Activated effector memory CD4-positive, alpha-beta T cell treated with Interleukin-2 at 50 U/mL for 16 hours (primary cell): ENCODE measurements at places on chromosomes 1 and 21.

DNA sequence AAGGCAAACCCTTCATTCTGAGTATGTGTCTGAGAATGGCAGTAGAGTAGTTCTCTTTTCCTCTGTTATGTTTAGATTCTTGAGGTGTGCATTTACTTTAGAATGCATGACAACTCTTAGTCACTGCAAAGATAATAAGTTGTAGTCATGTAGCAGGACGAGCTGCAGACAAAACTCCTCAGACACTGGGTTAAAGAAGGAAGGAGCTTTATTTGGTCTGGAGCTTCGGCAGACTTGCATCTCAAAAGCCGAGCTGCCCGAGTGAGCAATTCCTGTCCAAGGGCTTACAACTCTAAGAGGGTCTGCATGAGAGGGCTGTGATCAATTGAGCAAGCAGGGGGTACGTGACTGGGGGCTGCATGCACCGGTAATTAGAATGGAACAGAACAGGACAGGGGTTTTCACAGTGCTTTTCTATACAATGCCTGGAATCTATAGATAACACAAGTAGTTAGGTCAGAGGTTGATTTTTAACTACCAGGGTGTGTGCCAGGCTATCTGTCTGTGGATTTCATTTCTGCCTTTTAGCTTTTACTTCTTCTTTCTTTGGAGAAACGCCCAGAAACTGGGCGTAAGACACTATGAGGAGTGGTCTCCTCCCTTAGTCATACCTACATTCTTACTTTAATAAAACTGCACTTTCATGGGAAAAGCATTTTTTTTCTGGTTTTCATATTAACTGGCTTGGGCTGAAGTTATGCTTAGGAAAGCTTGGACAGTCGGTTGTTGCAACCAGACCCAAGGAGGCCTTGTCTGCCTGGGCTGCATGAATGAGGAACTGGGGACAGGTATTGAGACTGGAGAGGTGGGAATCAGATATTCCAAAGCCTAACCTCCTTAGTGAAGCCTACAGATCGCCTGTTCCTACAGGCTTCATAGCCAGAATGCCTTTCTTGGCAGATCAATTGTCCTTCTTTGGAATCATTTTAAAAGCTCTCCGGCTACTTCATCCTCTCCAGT lies 115.1 kb downstream of the RHOU start:
- no peak for DNase-seq

DNA sequence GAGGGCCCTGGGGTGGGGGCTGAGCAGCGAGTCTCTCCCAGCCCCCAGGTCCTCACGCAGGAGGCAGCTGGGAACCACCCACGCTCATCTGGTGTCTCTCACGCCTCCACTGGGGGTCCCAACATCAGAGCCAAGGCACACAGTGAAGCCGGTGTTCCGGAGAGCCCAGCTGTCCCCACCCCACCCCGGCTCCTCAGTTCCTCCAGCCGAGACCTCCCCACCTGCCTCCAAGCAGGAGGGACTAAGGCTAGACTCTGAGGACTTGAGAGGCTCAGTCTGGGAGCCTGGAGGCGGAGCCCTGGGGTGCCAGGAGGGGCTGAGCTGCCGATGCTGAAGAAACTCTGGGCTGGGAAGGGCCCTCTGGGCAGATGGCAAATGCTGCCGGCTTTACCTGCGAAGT lies 1.6 kb upstream of the HPCA start:
- DNase-seq, result no peak

DNA sequence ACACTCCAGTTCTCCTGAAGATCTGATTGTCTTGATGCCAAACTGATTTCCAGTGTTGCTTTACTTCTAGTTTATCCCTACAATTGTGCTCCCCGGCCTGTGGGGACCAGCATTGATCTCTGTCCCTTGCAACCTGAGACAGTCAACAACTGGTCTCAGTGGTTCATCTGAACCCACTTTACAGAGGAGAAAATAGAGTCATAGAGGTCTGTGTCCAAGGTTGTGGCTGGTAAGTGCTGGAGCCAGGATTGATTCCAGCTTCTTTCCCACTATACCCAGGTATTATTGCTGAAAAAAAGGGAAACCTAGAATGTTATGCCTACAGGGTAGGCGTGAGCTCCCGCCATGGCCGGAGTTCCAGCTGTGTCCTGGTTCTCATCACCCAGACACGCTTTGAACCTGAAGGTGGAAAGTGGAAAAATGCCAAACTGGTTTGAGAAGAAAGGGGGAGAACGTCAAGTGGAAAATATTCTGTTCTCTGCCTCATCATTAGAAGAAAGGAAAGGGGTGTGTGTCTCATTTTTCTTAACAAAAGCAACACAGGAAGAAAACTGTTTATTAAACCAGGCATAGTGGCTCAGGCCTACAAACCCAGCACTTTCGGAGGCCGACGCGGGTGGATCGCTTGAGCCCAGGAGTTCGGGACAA lies 60.7 kb upstream of the ITPKB start:
- DNase-seq, result no peak

GRCh38 chr1:109819906-109820305 lies 56.2 kb upstream of the EPS8L3 start:
- no peak for DNase-seq

DNA sequence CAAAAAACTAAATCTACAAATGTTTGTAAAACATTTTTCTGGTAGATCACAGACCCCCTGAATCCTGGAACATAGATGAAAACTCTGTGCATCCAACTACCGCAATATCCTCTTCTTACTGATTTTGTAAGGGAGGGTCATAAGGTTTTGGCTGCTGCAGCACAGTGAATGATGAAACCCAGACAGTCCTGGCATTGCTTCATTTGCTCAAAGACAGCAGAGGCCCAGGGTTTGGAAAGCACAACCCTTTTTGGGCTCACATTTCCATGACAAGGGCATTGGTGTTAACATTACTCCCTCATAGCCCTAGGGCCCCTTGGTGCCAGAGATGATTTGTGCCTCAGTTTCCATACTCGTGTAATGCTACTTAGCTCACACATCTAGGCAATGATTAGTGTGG lies 51.2 kb downstream of the PLXNA2 start:
- DNase-seq, result no peak

DNA sequence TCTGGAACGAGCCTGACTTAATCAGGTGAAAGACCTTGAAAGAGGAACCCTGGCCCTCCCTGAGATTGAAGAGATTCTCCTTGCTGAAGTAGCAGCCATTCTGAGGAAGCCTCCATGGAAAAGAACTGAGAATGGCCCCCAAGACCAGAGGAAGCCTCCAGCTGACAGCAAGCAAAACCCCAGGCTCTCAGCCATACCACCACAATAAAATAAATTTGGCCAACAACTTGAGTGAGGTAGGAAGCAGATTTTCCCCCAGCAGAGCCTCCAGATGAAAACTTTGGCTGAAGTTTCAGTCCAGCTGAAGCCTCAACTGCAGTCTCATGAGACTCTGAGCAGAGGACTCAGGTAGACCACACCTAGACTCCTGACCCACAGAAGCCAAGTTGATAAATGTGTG lies 34.0 kb upstream of the SLAMF9 start:
- DNase-seq, result no peak

DNA sequence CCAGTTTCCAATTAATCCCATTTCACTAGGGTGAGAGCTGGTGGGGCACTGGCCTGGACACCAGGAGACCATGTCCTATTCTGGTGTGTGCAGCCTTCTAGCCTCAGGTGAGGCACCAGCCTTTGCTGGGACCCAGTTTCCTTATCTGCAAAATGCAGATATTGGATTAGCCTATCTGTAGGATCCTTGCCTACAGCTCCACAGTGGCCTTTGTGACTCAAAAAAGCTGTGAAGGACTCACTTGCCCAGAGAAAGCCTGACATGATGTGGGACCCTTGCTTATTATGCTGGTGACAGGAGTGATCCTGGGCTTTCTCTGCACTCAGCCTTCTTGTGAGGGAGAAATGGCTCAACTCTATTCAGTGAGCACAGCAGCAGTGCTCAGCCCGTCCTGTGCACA lies 32.3 kb downstream of the TENT5C start:
- no peak for DNase-seq

- DNase-seq, result no peak
Measured at GRCh38 chr1:86183810-86184209, 27.2 kb upstream of the COL24A1 start.

DNA sequence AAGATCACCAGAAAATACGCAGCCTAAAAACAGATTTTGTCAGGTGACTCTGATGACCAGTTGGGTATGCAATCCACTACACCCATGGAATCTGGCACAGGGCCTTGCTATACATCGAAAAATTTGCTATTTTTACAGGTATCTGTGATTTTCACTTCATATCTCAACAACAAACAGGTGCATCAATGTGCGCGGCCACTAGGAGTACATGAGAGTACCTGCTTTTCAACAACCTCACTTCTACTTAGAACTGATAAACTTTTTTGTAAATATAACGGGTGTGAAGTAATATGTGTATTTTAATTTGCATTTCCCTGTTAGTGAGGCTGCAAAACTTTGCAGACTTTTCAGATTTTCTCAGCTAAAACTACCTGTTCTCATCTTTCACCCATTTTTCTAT lies 80.8 kb downstream of the SLC45A1 start:
- DNase-seq, result no peak

GRCh38 chr1:220067269-220068204 lies 21.2 kb upstream of the EPRS1 start:
- no peak for DNase-seq

DNA sequence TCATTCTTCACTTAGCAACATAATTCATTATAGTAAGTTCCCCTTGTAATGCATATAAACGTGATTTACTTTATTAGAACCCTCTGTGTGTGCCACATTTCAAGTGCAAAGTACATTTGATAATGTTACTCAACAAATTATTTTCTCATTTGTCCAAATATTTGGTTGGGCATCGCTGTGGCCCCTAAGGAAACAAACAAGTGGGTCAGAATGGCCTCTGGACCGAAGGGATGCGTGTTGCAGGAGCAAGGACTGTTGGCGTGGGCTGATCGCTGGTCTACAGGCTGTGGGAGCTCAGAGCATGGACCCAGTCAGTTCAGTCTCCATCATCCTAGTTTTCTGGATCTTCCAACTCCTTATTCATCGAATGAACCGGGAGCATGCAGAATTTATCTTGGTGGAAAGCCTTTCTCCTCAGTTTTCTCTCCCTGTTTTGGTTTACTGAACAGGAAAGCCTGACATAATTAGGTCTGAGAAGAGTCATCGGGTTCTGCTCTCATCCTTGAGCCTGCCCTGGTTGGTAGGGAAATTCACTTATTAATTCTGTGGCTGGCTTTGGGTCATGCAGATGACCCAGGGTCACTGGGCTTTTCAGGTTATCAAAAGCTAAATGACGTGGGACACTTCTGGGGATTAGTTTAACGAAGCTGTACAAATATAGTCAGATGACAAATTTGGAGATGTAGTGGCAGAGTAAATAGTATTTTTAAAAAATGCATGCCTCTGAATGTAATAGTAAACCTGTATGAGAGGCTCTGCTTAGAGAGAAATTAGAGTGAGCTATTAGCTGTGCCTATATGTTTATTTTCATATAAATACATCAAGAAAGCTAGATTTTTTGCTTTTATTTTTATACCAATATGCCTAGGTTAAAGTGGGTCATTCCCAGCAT lies 200.2 kb downstream of the SDCCAG8 start:
- no peak for DNase-seq

DNA sequence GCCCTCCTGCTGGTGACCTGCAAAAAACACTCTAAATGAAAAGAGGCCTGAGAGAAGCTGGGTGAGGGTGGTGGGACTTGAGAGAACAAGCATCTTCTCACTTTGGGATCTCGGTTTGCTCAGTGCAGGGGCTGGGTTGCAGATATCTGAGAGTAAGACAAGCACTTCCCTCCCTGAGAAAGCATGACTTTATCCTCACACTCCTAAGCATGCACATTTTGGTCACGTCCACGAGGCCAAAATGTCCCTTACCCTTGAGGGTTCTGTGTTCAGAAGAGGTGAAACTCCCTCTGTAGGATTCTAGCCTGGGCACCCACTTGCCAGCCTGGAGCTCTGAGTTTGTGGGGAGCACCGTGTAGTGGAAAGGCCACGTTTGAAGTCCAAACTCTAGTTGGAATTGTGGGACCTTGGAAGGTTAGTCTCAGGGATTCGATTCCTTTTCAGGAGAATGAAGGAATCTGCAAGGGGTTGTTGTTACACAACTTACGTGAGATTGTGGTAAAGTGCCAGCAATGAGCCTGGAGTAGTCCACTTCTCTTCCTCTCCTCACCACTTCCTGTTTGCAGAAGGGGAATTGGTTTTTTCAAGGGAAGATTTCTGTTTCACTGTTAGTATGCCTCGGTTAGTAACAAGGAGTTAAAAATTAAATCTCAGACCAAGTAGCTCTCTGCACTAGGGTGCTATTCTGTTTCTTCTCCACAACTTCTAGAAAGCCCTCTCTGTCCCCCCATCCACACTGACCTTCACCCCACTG lies 3.0 kb downstream of the FCAMR start:
- no peak for DNase-seq

DNA sequence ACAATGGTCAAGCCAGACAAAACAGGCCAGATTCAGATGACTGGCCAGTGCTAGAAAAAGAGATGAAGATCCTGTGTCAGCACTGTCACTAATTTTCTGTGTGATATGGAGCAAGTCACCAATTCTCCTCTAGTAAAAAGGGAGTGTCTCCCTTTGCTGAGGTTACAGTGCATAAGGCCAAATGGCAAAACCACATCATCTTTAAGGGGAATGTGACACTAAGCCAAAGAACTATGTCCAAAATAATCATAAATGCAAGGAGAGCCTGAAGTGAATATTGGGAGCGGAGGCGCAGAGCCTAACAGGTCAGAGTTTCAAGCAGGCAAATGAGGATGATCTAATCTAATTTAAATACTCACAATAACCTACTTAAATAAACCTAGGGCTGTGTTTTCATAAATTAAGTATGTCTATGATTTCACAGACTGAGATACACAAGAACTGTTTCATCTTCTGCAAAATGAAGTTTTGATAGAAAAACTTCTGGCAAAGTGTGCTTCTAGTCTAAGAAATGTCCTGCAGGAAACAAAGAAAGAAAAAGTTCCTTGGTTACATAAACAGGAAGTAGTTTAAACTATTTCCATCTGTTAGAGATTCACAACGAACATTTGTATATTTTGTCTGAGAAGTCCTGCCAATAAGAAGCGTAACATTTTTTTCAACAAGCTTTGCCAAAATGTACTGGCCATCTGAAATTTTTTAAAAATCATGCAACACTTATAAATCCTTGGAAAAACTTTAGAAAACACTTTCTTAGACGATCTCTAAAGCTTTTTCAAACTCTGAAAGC lies 290.2 kb downstream of the LRRC40 start:
- no peak for DNase-seq

- peak; percentile 26 for DNase-seq
Measured at GRCh38 chr1:234758851-234759250, 148.9 kb upstream of the IRF2BP2 start.

DNA sequence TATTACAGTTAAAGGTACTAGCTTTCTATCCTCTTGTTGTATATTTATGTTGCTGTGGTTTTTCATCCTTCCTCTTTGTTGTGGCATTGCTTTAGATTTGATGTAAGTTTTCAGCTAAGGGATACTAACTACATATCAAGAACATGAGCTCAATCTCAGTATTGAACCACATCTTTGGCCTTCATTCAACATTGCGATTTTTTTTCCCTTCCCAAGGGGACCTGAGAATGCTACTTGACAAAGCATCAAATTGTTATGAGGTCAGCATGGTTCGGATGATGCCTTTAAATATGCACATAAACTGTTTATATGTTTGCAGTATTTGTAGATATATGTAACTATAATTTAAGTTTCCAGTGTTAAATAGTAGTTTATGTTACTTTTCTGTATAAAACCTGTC lies 31.7 kb upstream of the GPR88 start:
- no peak for DNase-seq
